ENCODE measurements at places on chromosomes 16 and 17.

DNA sequence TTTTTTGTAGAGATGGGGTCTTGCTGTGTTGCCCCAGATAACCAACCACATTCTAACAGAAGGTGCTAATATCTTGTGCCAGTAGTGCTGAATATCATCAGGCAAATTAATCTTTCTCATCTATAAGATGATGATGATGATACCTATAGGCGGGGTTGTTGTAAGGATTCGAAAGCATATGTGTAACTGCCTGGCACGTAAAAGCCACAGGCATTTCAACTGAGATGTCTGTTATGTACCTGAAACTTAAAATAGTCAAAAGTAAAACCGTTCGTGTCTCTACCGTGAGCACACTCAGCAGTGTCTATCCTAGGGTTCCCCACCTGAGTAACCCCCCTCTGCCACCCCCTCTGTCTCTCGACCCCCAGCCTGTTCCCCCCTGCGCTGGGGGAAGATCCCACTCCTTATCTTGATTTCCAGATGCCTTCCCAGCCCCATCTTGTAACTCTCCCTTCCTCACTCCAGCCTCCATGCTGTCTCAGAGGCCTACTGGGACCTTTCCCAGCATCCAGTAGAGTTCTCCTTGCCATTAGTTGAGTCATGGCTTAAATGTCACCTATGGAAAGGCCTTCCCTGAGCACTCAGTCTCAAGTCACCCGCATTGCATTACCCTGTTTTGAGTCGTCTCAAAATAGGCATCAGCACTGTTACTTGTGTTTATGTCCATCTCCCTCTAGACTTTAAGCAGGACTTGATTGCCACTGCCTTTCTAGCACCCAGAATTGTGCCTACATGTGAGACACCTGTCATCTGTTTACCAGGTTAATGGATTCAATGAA, 34.1 kb downstream of the CDRT15 start:
- DNase-seq, result no peak

GRCh38 chr16:85843471-85844168, 44.1 kb downstream of the COX4I1 start:
- DNase-seq, result no peak

GRCh38 chr16:73568769-73569168, 520.8 kb upstream of the ZFHX3 start:
- DNase-seq, result no peak

GRCh38 chr17:42130310-42130936, 7.8 kb downstream of the HSPB9 start:
- no peak for DNase-seq

- no peak for DNase-seq
These were observed 621 bp downstream of the KCNJ2 start for GRCh38 chr17:70169709-70170597.

- DNase-seq, result no peak
These were observed 5.5 kb upstream of the SLC7A5 start for GRCh38 chr16:87874639-87875427.

DNA sequence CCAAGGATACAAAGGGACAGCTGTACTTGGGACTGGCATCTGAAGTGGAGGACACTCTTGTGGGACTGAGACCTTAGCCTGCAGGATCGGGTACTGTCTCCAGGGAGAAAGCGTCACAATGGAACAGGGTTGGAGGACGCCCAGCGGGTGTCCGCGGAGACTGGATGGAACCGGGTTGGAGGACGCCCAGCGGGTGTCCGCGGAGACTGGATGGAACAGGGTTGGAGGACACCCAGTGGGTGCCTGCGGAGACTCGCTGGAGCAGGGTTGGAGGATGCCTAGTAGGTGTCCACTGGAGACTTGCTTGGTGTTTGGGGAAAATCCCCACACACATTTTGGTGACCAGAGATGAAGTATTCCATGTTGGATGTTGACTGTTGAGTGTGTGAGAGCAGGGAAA, at the start of gene MYADML2:
MYADML2 (minus strand) TSS at position 45 of the 400 bp plus-strand sequence. CDS start 5,492 bp downstream, outside the sequence.
- no peak for DNase-seq

DNA sequence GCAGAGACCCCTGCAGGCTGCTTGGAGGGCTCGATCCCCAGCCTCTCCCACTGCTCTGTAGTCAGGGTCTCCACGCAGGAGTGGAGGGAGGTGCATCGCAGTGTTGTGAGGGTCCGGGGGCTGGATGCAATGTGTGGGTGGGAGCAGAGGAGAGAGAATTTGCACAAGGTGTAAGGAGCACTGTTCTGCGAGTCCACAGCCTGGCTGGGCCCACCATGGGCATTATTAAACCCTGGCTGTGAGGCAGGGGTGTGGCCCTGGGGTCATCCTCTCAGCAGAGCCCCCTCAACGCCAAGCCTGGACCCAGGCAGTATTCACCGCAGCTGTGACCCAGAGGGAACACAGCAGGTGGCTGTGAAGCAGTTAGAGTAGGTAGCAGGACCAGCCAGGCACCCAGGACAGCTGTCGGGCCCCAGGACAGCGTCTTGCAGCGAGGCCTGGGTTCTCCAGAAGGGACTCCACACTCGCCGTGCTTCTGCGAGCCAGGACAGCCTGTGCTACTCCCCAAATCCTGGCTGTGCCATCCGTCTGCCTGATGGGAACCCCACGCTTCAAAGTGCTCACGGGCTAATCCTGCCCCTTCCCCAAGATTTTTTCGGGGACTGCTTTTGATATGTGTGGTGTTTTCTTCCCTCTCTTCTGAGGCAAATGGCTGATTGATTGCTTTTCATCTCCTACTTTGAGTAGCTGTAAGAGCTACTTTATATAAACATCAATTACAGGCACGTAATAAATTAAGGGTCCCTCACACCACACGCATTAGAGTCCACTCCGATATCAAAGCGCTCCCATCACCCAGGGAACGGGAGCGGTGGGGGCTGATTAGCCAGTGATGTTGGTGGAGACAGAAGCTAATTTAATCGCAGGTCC, 100.9 kb upstream of the GSE1 start:
- no peak for DNase-seq

GRCh38 chr17:2595716-2596115, 2.3 kb downstream of the PAFAH1B1 start:
- DNase-seq, result no peak

DNA sequence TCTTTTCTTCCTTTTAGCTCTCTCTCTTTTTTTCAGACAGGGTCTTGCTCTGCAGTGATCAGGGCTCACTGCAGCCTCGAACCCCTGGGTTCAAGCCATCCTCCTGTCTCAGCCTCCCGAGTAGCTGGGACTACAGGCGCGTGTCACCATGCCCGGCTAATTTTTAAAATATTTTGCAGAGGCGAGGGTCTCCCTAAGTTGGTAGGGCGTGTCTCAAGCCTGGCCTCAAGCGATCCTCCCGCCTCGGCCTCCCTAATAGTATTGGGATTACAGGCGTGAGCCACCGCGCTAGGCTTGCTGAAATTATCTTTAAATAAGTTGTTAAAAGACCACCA, 797 bp upstream of the SNX11 start:
- DNase-seq, result no peak

- no peak for DNase-seq
These were observed 28.7 kb upstream of the ALDH3A2 start for GRCh38 chr17:19619705-19620325.

GRCh38 chr17:29546830-29547229, 20.0 kb downstream of the ABHD15 start:
- no peak for DNase-seq

DNA sequence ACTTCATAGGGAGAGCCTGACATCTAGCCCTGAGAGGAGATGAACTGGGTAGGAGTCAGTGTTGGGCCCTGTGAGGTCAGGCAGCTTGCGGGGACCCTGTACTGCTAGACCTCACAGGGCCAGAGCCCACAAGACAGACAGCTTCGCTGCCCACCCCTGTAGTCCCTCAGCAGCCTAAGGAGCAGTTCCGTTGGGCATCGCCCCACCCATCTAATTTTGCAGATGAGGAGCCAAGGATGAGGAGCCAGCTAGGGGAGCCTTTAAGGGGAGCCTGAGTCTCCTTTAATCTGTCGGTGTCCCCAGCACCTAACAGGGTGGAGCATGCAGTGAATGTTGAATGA, 755 bp upstream of the TUFM start:
- no peak for DNase-seq

DNA sequence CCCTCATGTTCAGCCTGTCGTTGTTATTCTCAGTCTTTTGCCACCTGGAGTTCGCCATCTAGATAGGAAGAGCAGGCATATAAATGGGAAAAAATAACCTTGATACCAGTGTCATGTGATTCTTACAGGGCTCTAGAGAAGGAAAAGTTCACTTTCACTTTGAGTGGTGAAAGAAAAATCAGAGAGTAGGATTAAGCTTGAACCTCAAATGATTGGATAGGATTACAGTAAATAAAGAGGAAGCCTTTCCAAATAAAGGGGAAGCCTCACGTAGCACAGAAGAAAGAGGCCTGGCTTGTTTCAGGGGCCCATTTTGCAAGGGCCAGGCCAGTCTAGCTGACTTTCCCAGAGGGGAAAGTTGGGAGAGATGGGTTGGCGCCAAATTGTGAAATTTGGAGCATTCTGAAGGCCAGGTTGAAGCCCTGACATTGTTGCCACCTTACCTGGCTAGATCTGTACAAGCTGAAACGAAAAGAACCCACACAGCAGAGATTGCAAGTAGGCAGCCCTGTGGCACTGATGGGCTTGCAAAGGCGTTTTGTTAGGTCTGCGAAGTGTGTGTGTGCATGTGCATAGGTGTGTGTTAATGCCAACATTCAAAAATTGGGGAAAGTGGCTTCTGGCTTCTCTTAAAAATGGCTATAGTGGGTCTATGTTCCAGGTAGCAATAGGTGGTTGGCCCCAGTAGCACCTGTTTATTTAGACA, 38.8 kb downstream of the TMC6 start:
- no peak for DNase-seq

GRCh38 chr16:28563218-28563617, 9.5 kb downstream of the SGF29 start:
- DNase-seq, result no peak

- DNase-seq, result no peak
These were observed 622.6 kb downstream of the KCNJ2 start for GRCh38 chr17:70791748-70792443.

DNA sequence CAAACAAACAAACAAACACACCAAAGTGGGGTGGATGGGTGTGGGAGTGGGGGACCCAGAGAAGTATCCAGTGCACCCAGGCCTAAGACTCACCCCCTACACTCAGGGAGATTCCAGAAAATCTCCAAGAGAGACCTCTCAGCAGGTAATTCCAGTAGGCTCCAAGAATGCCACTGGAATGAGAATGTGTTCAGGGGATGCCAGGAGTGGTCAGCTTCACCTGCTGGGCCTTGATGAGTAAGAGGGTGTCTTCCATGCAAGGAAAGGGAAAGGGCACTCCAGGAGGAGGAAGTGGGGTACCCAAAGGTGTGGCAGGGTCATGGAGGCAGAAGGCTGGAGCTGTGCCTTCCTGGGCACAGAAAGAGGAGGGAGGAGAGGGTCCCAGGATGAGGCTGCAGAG, 9.9 kb downstream of the CDH1 start:
- DNase-seq, result no peak

GRCh38 chr17:82228842-82229697, at the start of gene SLC16A3:
TSS of gene SLC16A3 (plus strand) at chr17:82229042. CDS start at chr17:82236009, 6,967 bp downstream.
- DNase-seq, result no peak

DNA sequence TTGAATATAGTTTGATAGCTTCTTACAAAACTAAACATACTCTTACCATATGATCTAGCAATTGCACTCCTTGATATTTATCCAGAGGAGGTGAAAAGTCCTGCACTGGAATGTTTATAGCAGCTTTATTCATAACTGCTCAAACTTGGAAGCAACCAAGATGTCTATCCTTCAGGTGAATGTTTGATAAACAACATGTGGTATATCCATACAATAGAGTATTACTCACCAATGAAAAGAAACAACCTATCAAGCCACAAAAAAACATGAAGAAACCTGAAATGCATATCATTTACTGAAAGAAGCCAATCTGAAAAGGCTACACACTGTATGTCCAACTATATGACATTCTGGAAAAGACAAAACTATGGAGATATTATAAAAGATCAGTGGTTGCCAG, 16.1 kb downstream of the STAT3 start:
- DNase-seq, result no peak

DNA sequence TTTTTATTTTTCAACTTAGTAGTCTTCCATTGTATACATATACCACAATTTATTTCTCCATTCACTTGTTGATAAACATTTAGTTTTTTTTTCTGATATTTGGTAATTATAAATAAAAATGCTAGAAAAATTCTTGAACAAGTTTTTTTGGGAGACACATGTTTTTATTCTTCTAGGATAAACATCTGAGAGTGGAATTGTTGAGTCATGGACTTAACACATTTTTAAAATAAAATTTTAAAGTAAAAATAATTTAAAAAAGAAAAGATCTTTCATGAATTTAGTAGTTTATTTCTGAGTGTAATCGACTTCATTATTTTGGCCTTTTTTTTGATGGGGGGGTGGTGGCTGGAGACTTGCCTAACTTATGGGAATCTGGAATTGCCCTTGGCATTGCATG, 391.1 kb downstream of the KCNJ2 start:
- no peak for DNase-seq

DNA sequence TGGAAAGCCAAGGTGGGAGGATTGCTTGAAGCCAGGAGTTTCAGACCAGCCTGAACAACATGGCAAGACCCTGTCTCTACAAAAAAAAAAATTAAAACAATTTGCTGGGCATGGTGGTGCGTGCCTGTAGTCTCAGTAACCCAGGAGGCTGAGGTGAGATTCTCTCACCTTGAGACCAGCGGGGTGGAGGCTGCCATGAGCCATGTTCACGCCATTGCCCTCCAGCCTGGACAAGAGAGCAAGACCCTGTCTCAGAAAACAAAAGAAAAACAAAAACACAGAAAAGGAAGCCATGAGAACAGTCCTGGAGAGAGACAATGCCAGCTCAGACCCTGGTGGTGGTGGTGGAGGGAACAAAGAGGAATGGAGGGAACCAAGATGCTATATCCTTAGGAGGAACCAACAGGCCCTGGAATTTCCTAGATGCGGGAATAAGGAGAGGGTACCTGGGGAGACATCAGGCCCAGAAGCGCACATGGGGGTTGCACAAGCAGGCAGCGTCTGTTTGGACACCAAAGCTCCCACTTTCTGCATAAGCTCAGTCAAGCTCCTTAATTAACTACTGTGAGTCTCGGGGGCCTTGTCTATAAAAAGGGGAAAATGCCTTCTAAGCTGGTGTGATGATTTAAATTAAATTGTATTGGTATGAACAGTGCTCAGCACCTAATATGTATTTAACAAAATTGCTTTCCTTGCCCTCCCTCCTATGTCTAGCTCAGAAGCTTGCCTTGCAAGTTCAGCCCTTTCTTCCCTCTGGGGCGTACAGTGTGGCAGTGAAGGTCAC, 143.8 kb downstream of the CCT6B start:
- DNase-seq, result no peak

DNA sequence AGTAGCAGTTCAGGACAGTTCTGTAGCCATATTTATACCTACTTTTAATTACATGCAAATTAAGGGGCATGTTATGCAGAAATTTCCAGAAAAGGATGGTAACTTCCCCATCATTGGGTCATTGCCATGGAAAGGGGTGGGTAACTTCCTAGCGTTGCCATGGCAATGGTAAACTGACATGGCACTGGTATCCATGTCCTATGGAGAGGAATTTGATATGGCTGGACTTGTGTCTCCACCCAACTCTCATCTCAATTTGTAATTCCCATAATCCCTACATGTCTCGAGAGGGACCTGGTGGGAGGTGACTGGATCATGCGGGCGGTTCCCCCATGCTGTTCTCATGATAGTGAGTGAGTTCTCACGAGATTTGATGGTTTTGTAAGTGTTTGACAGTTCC, 35.6 kb upstream of the CACNG4 start:
- DNase-seq, result no peak

GRCh38 chr17:10121971-10122707, 76.3 kb downstream of the GAS7 start:
- no peak for DNase-seq

GRCh38 chr16:28984619-28985135, at the start of gene LAT:
TSS of gene LAT (plus strand) at chr16:28985052. CDS start at chr16:28985418, 366 bp downstream.
- DNase-seq, result no peak

GRCh38 chr17:9364837-9365430, 210.7 kb downstream of the STX8 start:
- no peak for DNase-seq

GRCh38 chr17:74818291-74818938, 41.3 kb downstream of the GRIN2C start:
- no peak for DNase-seq

Data from dorsolateral prefrontal cortex (tissue), 122 donors.